Articular chondrocyte of knee joint (primary cell): ENCODE measurements at places on chromosomes 4 and X. TPM values are rescaled to one million over a fixed set of nuclear protein-coding genes. Genes with fewer than 3 reads are reported as not detected.

Gene ZNF157
- total RNA-seq: 0.22 TPM in 1 of 2 replicates, not detected in the other

Gene MAGEA10
- total RNA-seq: not detected in 2 replicates

Gene PPBP
- total RNA-seq: not detected in 2 replicates

Gene NPNT
- 0.11 TPM in 1 of 2 replicates, not detected in the other for total RNA-seq

Gene EFHC2
- 2.0 and 2.6 TPM in 2 replicates for total RNA-seq

Gene MAPK10
- total RNA-seq: 14.1 and 41.8 TPM in 2 replicates

Gene ANTXR2
- 87.9 and 105 TPM in 2 replicates for total RNA-seq

Gene CLDN2
- not detected in 2 replicates for total RNA-seq
